ENCODE measurements at places on chromosomes 1 and 21. TPM values are rescaled to one million over a fixed set of nuclear protein-coding genes. Genes with fewer than 3 reads are reported as not detected.
A peak's percentile ranks its signal among the peaks of the same experiment; 100 is the strongest.

DNA sequence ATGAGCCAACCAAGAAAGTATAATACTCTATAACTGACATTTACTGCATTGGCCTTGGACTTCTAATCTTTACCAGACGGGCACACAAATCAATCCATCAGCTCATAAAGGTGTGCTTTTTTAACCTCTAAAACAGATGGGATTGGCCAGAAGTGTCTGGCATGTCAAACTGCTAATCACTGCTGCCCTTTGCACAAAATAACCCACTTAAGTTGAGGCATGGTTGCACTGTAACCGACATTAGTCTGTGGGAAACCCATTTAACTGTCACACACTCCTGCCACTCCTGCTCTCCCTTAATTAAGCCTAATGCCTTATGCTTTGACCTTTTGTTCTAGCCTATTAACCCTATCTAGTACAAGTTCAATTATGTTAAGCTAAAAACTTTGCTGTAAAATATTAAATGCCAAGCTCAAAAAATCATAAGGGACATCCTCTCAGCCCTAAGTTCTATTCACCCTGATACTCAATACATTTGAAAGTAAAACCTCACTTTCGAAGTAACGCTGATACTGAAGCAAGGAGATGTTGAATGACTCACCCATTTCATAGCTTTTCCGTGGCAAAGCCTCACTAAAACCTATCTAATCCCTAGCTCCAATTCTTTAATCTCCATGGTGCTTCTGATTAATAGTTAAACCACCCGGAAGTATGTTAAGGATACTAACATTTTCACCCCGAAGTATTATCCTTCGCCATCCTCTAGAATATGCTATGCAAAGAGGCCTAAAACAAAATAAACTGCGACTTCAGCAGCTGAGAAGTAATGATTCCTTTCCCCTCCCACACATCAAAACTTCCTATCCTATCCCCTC is 12.9 kb downstream of the NRIP1 start:
- no peaks in the 10 kb centered on the region for H3K27me3 ChIP-seq
- H3K4me3 ChIP-seq, result no peak overlapping the region
- peak overlapping the region; percentile 9 for H3K27ac ChIP-seq

DNA sequence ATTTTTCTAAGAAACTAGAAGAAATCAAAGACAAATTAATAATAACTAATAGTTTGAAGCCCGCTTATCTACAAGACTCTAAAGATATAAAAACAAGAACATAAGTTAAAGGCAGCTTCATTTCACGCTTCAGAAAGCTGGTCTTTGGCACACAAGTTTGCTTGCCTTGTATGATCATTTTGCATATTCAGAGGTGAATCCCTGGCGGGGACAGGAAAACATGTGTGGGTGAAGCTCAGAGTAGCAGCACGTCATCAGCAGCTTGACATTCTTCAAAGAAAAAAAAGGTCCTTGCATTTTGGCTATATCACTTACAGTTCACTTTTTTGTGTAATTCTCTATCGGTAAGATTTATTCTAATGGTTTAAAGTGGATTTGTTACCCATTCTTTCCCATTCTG is 1911.8 kb downstream of the MRPL39 start:
- H3K27me3 ChIP-seq, result no peaks in the 10 kb centered on the region
- no peak for DNase-seq
- no peak overlapping the region for H3K27ac ChIP-seq
- H3K4me1 ChIP-seq, result no peaks in the 10 kb centered on the region
- H3K36me3 ChIP-seq, result no peaks in the 10 kb centered on the region

DNA sequence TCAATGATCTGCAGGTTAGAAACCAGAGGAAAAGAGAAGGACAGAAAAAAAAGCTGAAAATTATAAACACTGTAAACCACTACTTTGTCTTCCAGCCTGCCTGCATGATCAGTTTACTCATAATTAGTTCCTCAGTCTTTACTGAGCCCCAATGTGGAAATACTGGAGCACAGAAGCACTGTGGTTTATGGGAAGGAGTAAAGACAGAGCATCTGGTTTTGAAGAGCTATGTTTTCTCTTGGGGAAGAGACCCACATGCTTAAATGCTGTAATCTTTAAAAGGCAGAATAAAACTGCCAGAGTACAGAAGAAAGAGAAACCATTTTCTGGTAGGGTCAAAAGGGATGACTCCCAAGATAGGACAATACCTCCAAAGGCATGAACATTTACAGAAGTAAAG is 159.0 kb upstream of the ZNHIT6 start:
- no peaks in the 10 kb centered on the region for H3K36me3 ChIP-seq
- no peaks in the 10 kb centered on the region for H3K4me1 ChIP-seq
- no peak for DNase-seq
- H3K27ac ChIP-seq, result no peak overlapping the region
- H3K4me3 ChIP-seq, result no peak overlapping the region

- no peak overlapping the region for H3K4me3 ChIP-seq
- no peaks in the 10 kb centered on the region for H3K4me1 ChIP-seq
- no peaks in the 10 kb centered on the region for H3K36me3 ChIP-seq
- H3K27me3 ChIP-seq, result no peaks in the 10 kb centered on the region
Measured at GRCh38 chr1:62311473-62311943, 7.7 kb downstream of the KANK4 start.

Gene CIART
- 4.7 TPM for total RNA-seq

Gene ST6GALNAC5
- total RNA-seq, result 3.7 TPM

Gene SLAMF1
- not detected for total RNA-seq

DNA sequence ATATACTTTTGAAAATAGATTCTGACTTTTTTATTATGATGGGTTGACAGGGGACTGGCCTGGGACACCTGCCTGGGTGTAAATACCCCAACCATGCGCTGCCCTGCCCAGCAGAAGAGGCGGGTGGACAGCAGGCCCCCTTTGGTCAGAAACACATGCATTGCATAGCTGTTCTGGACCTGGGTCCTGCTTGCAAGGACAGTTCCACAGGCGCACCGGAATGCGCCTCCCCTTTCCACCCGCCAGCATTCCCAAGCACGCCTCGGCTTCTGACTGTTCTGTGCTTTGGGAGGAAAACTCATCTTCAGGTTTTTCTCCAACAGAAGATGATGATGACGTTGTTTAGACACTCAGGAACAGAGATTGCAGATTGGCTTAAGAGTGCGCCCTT is 428 bp upstream of the ZNF678 start:
- H3K4me3 ChIP-seq, result peak overlapping the region; percentile 61
- H3K4me1 ChIP-seq, result no peaks in the 10 kb centered on the region
- no peaks in the 10 kb centered on the region for H3K36me3 ChIP-seq
- H3K27ac ChIP-seq, result peak overlapping the region; percentile 92

DNA sequence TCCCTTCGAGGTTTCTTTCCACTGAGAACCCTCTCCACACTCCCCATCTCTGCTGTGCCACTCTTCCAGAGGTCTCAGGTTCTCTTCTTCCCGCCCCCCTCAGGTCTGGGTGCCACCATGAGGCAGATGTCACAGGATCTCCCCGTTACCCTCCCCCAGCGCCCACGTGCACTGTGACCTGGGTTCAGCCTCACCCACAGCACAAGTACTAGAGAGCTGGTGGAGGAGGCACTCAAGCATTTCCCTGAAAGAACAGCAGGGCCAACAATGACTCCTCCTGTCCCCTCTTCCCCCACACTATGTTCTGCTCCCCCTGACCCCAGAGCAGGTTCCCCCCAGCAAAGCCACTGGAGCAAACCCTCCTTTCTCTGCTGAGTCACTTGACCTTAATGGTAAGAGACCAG is 14.3 kb downstream of the PLEKHA6 start:
- no peak for DNase-seq
- H3K36me3 ChIP-seq, result no peaks in the 10 kb centered on the region
- peak overlapping the region; percentile 30 for H3K27ac ChIP-seq
- peaks cover 57% of the 10 kb centered on the region for H3K4me1 ChIP-seq
- no peak overlapping the region for H3K4me3 ChIP-seq

DNA sequence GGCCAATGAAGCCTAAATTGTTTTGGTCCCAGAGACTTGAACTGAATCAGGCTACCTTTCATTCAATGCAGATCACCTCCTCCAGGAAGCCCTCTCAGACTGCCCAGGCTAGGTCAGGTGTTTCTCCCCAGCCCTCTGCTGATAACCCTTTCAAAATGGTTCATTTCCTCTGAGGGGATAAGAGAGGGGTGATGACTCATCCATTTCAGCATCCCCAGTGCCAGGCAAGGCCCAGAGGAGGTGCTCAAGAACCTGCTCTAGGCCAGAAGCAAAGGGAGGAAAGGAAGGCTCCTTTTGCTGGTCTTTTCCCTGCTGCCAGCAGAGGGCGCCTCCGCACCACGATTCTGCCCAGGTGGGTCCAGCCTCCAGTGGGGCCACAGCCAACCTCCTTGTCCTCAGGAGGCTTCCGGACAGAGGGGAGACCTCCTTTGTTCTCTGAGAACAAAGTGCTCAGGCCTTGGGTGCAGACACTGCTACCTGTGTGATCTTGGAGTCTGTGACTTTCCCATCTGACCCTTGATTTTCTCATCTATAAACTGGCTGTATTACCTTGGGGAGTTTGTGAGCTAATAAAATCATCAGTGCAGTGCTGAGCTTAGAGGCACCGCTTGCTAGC is 45.3 kb upstream of the ARHGEF10L start:
- DNase-seq, result peak; percentile 36
- H3K4me1 ChIP-seq, result no peaks in the 10 kb centered on the region
- H3K27ac ChIP-seq, result no peak overlapping the region
- H3K36me3 ChIP-seq, result no peaks in the 10 kb centered on the region
- H3K4me3 ChIP-seq, result no peak overlapping the region

GRCh38 chr1:153070243-153070642 is 1.2 kb downstream of the SPRR2B start:
- H3K27me3 ChIP-seq, result no peaks in the 10 kb centered on the region
- H3K4me3 ChIP-seq, result no peak overlapping the region
- DNase-seq, result no peak
- no peaks in the 10 kb centered on the region for H3K4me1 ChIP-seq
- no peaks in the 10 kb centered on the region for H3K36me3 ChIP-seq

Gene CFHR2
- total RNA-seq, result not detected

Gene RPTN
- total RNA-seq, result not detected

GRCh38 chr1:219446288-219446687 is 166.6 kb downstream of the ZC3H11B start:
- H3K27me3 ChIP-seq, result no peaks in the 10 kb centered on the region
- no peak overlapping the region for H3K27ac ChIP-seq
- H3K36me3 ChIP-seq, result no peaks in the 10 kb centered on the region
- H3K4me1 ChIP-seq, result no peaks in the 10 kb centered on the region

DNA sequence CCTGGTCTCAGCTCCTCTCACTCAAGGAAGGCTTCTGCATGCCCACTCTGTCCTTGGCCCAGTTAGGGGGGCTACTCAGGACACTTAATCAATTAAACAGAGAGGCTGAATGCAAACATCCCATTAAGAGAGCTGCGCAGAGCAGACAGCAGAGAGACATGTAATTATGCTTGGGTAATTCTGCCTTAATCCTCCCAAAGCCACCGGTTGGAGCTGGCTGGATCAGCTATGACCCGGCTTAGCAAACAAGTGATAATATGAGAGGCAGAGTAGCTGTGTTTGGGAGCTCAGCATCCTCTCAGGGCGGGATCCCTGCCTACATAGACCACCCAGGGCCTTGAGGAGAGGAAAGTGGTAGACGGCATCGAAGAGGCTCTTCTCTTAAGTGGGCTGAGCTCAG is 183.2 kb downstream of the GRIK3 start:
- H3K27me3 ChIP-seq, result no peaks in the 10 kb centered on the region
- no peak overlapping the region for H3K4me3 ChIP-seq
- DNase-seq, result no peak

- no peak overlapping the region for H3K27ac ChIP-seq
- H3K4me1 ChIP-seq, result peaks cover 6% of the 10 kb centered on the region
- H3K36me3 ChIP-seq, result no peaks in the 10 kb centered on the region
- no peaks in the 10 kb centered on the region for H3K27me3 ChIP-seq
Measured at GRCh38 chr21:33109574-33110339, 39.8 kb downstream of the OLIG1 start.

GRCh38 chr1:31926853-31927660 is 11.1 kb downstream of the PTP4A2 start:
- H3K27me3 ChIP-seq, result no peaks in the 10 kb centered on the region
- H3K4me1 ChIP-seq, result peaks cover 40% of the 10 kb centered on the region
- H3K36me3 ChIP-seq, result no peaks in the 10 kb centered on the region

GRCh38 chr1:41492341-41492848 is 7.9 kb upstream of the EDN2 start:
- no peaks in the 10 kb centered on the region for H3K36me3 ChIP-seq
- H3K4me3 ChIP-seq, result no peak overlapping the region
- H3K4me1 ChIP-seq, result peaks cover 10% of the 10 kb centered on the region
- no peaks in the 10 kb centered on the region for H3K27me3 ChIP-seq
- DNase-seq, result no peak
- no peak overlapping the region for H3K27ac ChIP-seq

Gene OVAAL
- total RNA-seq, result not detected

Gene FAM163A
- total RNA-seq, result 0.67 TPM

Gene FASLG
- total RNA-seq, result 0.35 TPM

- no peak overlapping the region for H3K4me3 ChIP-seq
- H3K27ac ChIP-seq, result no peak overlapping the region
- H3K27me3 ChIP-seq, result no peaks in the 10 kb centered on the region
- H3K4me1 ChIP-seq, result peaks cover 14% of the 10 kb centered on the region
- peaks cover 23% of the 10 kb centered on the region for H3K36me3 ChIP-seq
Measured at GRCh38 chr1:6584126-6585080, 4.6 kb downstream of the ZBTB48 start.
